Right ventricle myocardium superior (tissue), 1 donor: ENCODE measurements at places on chromosomes 6 and 20. TPM values are rescaled to one million over a fixed set of nuclear protein-coding genes. Genes with fewer than 3 reads are reported as not detected.

Gene NPBWR2
- total RNA-seq: not detected

Gene COL19A1
- total RNA-seq: 2.0 TPM

Gene C20orf202
- 0.35 TPM for total RNA-seq

Gene RIN2
- 52.4 TPM for total RNA-seq

Gene C20orf204
- total RNA-seq: 0.38 TPM

Gene NFYA
- 9.5 TPM for total RNA-seq
